ENCODE measurements at places on chromosomes 3 and 15.

- DNase-seq, result no peak
These were observed 792 bp downstream of the TPRA1 start for GRCh38 chr3:127589600-127590281.

DNA sequence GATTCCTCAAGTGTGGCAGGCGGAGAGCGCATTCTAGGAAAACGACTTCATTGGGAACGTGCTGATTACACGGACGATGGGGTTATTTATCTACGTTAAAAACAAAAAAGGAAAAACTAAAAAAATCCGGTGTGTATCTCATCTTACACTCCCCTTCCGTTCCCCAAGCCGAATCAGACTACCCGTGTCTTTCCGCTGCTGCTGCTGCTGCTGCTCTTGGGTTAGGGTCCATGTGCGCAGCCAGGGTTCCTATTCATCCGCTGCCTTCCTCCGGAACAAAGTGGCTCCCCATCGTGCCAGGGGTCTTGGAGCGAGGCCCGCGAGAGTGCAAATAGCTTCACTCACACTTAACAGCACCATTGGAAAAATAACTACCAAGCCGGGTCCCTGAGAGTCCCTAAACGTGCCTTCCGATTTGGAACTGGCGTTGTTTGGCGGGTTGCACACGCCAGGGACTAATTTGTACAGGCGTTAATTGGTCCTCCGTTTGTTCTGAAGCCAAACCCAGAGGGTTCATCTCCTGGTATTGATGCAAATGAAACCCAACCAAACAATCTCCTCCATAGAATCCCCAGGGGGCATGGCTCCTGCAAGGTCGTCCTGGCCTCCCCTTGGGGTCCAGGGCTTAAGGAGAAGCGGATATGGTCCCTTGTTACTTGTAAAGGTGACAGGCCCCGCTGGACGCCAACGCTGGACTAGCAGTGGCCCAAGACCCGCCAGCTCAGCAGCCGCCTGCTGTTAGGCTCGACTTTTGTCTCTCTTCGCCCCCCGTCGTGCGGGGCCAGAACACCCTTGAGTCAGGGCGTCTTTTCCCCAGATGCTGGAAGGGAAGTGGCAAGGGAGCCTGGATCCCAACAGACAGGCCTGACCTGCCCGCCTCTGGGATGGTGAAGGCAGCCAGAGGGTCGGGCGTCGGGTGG, 11.0 kb upstream of the ONECUT1 start:
- no peak for DNase-seq

DNA sequence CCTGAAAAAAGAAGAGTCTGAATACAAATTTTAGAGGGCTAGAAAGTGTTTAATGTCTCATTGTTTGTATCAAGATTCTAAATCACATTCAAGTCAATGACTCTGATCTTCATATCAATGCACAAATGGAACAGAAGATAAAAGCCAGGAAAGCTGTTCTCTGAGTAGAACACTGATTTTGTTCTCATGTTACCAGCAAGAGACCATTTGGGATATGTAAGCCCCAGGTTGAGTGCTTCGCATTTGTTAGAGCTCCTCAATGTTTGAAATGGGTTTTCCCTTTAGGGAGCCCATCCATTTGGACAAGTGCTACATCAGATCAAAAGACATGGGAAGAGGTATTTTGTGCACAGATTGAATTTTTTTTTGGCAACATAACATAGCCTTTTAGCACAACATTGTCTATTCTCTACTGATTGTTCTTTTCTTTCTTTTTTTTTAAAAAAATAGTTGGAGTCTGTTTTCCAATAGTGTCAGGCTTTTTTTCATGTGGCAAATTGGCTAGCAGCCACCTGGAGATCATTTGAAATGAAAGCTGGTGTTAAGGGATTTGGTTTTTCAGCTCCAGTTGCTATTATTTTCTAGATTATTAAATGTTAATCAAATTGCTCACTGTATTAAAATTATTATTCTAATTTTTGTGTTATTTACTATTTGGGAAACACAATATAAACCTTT, 74.5 kb upstream of the ZPLD1 start:
- DNase-seq, result no peak

DNA sequence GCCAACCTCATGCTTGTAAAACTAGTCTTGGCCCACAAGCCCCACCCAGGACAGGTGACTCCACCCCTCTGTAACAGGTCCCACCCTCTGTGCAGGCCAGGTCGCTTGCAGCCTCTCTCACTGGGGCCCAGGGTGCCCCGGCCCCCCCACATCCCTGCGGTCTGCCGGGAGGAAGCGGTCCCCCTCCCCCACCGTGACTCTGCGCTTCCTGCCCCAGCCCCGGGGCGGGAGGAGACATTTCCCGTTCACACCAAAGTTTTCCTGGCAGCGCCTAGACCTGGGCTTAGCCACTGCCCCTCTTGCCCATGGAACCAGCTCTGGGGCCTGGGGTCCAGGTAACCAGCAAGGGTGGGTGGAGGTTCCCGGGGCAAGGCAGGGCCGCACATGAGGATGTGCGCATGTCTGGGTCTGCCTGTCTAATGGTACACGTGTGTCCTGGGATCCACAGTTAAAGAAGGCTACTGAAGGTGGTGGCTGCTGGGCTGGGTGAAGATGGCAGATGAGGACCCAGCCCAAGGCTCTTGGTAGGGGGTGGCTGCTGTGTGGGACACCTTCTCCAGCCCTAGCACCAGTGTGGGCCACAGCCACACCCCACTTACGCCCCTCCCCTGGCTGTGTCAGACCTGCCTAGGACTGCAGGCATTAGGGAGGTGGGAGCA, 8.4 kb downstream of the NBEAL2 start:
- DNase-seq, result peak; percentile 89

DNA sequence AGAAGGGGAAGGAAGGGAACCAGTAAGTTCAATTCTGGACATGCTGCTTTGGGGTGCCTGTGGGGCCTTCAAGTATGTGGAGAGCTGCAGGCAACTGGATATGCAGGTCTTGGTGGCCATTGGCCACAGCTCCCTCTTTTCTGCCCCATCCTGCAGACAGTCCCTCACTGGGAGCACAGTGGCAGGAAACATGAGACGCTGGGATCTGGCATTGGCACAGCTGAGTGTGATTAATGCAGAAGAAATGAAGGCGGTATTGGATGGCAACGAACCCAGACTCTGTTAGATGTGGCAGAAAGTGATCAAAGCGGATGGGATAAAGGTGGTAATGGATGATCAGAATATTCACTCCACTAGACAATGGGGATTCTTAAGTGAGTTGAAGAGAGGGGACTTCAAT, 23.2 kb upstream of the VPS8 start:
- DNase-seq, result no peak

- no peak for DNase-seq
These were observed 4.6 kb upstream of the KCTD6 start for GRCh38 chr3:58487140-58487886.

- no peak for DNase-seq
These were observed 15.9 kb downstream of the IGDCC3 start for GRCh38 chr15:65361708-65362459.

DNA sequence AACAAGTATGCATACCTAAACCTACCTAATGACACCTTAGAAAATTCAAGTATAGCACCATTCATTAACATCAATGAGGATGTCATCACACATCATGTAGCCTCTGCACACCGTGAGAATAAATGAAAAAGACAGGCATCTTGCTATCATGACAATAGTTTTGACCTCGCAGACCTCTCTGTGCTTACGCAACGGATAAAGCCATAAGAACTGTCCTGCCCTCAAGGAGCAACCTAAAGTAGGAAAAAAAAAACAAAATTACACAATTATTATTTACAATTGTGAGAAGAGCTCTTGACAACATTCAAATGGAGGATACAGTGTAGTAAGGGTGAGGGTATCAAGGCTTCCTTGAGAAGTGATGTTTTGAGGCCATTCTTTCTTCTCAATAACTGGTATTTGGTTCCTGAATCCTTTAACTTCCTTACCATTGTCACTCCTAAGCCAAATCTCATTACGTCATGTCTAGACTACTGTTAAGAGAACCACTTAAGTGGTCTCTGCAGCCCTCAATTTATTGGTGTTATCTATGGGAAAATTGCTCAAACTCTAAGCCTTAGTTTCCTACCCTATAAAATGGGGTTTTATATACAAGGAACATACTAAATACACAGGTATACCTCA, 7.0 kb upstream of the SETD5 start:
- DNase-seq, result no peak

DNA sequence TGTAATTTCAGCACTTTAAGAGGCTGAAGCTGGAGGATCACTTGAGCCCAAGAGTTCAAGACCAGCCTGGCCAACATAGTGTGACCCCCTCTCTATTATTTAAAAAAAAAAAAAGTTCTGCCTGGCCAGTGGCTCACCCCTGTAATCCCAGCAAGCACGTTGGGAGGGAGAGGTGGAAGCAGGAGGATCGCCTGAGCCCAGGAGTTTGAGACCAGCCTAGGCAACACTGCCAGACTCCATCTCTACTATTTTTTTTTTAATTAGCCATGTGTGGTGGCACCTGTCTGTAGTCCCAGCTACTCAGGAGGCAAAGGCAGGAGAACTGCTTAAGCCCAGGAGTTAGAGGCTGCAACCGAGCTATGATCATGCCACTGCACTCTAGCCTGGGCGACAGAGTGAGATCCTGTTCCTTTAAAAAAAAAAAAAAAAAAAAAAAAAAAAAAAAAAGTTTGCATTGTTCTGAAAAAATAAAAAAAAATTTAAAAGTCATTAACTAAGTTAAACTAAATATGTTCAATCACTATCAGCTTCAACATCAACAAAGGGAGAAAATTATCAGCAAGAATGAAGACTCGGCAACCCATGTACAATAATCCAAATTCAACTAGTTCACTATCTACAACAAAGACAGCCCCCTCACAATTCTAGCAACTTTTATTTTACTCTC, 1.9 kb downstream of the RAF1 start:
- no peak for DNase-seq

GRCh38 chr3:173685456-173685855, 287.9 kb downstream of the NLGN1 start:
- no peak for DNase-seq

DNA sequence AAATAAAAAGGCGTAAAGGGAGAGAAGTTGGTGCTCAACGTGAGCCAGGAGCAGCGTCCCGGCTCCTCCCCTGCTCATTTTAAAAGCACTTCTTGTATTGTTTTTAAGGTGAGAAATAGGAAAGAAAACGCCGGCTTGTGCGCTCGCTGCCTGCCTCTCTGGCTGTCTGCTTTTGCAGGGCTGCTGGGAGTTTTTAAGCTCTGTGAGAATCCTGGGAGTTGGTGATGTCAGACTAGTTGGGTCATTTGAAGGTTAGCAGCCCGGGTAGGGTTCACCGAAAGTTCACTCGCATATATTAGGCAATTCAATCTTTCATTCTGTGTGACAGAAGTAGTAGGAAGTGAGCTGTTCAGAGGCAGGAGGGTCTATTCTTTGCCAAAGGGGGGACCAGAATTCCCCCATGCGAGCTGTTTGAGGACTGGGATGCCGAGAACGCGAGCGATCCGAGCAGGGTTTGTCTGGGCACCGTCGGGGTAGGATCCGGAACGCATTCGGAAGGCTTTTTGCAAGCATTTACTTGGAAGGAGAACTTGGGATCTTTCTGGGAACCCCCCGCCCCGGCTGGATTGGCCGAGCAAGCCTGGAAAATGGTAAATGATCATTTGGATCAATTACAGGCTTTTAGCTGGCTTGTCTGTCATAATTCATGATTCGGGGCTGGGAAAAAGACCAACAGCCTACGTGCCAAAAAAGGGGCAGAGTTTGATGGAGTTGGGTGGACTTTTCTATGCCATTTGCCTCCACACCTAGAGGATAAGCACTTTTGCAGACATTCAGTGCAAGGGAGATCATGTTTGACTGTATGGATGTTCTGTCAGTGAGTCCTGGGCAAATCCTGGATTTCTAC, at the start of gene RARB:
Gene RARB (plus strand): TSS at position 322 of the 847 bp plus-strand sequence. CDS start 469 bp downstream, at position 791.
- no peak for DNase-seq

DNA sequence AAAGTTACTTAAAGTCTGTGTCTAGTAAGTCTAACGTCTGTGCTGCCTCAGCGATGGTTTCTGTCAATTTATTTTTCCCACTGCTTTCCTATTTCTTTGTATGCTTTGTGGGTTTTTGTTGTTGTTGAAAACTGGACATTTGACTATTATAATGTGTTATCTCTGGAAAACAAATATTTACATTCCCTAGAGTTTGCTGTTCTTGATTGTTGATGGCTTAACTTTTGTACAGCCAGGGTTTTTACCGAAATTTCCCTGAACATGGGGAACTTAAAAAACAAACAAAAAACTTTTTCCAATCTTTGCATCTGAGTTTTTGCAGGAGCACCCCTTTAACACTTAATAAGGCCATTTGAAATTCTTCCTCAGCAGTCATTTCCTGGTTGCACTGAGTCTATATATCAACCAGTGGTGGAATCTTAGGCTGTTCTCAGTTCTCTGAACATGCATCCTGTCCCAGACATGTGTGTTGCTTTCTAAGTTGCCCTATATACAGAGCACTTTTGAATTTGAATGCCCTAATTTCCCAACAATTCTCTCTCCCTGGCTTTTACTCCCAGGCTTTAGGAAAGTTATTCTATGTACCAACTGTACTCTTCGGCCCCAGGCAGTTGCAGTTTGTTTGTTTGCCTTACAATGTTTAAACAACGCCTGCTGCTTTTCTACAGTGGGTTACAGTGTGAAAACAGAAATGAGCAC, 11.8 kb upstream of the PIAS1 start:
- no peak for DNase-seq

- no peak for DNase-seq
These were observed 78.2 kb downstream of the DGKG start for GRCh38 chr3:186283651-186284348.

- no peak for DNase-seq
These were observed 433.2 kb upstream of the BCHE start for GRCh38 chr3:166270429-166270828.

GRCh38 chr3:127077505-127078064, 94.7 kb downstream of the PLXNA1 start:
- no peak for DNase-seq

DNA sequence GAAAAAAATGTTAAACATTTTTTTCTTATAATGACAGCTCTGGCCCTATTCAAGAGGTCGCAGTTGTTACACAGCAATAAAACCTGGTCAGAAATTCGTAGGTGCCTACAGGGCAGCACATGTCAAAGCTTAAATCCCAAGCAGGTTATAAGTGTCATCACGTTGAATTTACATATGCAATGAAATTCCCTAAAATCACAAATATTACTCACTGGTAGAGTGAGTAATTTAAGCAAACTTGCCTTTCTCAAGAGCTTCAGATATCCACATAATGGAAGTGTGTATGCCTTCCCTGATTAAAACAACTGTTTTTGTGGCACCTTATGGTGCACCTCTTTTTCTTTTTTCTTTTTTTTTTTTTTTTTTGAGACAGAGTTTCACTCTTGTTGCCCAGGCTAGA, 90.7 kb upstream of the FNDC3B start:
- DNase-seq, result no peak

- no peak for DNase-seq
These were observed 7.8 kb downstream of the PPP1R2 start for GRCh38 chr3:195535293-195535692.

- DNase-seq, result no peak
These were observed 92.4 kb downstream of the FNDC3B start for GRCh38 chr3:172131746-172132145.

GRCh38 chr3:42544492-42545283, 37.1 kb downstream of the SEC22C start:
- no peak for DNase-seq

Measured in CD4-positive, alpha-beta T cell (primary cell).